ENCODE measurements at places on chromosomes 3 and 15. TPM values are rescaled to one million over a fixed set of nuclear protein-coding genes. Genes with fewer than 3 reads are reported as not detected.

SCN11A gene
- 0.09 TPM for total RNA-seq

ZMYND10 gene
- total RNA-seq: 1.9 TPM

SLC22A13 gene
- 0.11 TPM for total RNA-seq

PXK gene
- 15.0 TPM for total RNA-seq

TRPM1 gene
- total RNA-seq: not detected

LRRC31 gene
- total RNA-seq: not detected

GRM2 gene
- total RNA-seq: 0.54 TPM

CFAP100 gene
- total RNA-seq: not detected

GNB4 gene
- 0.59 TPM for total RNA-seq

CELF6 gene
- 0.48 TPM for total RNA-seq

AMOTL2 gene
- 0.64 TPM for total RNA-seq

GP9 gene
- not detected for total RNA-seq

MB21D2 gene
- 3.7 TPM for total RNA-seq

FES gene
- total RNA-seq: 83.9 TPM

RPL32 gene
- 2,520 TPM for total RNA-seq

CHL1 gene
- not detected for total RNA-seq
